ENCODE measurements at places on chromosomes 12 and 14. TPM values are rescaled to one million over a fixed set of nuclear protein-coding genes. Genes with fewer than 3 reads are reported as not detected.

DNA sequence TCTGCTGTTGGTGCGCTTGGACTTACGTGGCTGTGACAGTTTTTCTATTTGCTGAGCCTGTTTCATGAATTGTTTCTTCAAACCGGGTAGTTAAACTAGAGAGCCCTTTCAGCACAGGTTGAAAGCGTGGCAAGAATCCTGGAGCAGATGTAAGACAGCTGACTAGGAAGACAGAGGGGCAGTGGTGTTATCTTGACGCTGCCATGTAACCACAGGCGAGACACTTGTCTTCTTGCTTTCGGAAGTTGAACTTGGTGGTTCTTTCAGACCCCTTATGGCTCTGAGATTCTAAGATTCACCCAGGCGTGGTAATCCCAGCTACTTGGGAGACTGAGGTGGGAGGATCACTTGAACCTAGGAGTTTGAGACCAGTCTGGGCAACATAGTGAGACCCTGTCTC, 4.3 kb downstream of the EMP1 start:
- DNase-seq = no peak

GRCh38 chr12:108679106-108679681, 45.5 kb upstream of the SELPLG start:
- no peak for DNase-seq

- DNase-seq = no peak
Measured at GRCh38 chr12:66503746-66504145, 175.1 kb downstream of the GRIP1 start.

- no peak for DNase-seq
Measured at GRCh38 chr14:77615361-77616132, 890 bp downstream of the SPTLC2 start.

Gene PTPN6
- 53.1 TPM for polyA plus RNA-seq

Gene MORN3
- 0.99 TPM for polyA plus RNA-seq
